ENCODE measurements at places on chromosomes 11 and 22.

- DNase-seq, result no peak
These were observed 300.0 kb upstream of the DDI1 start for GRCh38 chr11:103736315-103737036.

GRCh38 chr22:28029201-28029948, 110.3 kb upstream of the PITPNB start:
- DNase-seq, result peak; percentile 51

DNA sequence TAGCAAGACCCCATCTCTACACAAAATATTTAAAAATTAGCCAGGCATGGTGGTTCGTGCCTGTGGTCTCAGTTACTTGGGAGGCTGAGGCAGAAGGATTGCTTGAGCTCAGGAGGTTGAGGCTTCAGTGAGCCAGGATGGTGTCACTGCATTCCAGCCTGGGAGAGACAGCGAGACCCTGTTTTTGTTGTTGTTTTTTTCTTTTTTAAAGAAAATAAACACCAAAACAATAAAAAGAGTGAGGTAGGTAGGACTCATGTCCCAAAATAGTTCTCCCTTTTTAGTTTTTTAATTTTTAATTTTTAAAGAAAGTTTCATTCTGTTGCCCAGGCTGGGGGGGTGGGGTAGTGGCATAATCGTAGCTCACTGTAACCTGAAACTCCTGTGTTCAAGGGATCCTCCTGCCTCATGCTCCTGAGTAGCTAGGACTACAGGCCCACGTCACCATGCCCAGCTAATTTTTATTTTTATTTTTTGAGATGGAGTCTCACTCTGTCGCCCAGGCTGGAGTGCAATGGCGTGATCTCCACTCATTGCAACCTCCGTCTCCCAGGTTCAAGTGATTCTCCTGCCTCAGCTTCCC, 25.5 kb upstream of the MALAT1 start:
- DNase-seq, result no peak

- DNase-seq, result no peak
These were observed 63.2 kb upstream of the DEUP1 start for GRCh38 chr11:93267383-93267782.

GRCh38 chr22:46731246-46732040, 6.6 kb downstream of the CERK start:
- DNase-seq, result no peak

- no peak for DNase-seq
These were observed 73.1 kb downstream of the ELP4 start for GRCh38 chr11:31582697-31583096.

DNA sequence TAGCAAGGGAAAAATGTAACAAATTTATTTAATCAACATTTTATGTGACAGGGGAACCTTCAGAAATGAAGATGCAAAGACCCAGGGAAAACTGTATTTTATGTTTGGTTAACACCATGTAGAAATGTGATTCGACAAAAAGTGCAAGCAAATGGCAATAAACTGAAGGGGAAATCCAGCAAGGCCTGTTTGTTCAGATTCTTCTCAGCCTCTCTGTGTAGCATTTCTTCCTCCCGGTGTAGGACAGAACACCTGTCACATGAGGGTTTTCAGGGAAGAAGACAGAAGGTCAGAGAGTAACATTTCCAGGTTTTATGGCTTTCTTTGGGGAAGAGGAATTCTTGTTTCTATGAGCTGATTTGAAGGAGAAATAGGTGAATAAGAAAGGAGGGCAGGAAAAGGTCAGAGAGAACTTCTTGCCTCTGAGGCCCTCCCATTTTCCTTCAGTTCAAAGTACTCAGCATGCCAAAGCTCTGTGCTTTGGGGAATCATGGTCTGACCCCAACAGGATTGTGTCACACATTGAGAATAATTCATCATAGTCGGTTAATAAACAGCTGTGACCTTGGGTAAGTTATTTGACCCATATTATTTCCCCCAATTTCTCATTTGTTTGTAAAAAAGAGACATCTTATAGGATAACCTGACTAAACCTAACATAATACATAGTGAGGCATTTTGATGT, 45.5 kb upstream of the ME3 start:
- no peak for DNase-seq

GRCh38 chr11:94201004-94201465, 72.4 kb downstream of the PANX1 start:
- no peak for DNase-seq

- DNase-seq, result peak; percentile 19
These were observed 10.9 kb downstream of the MICAL3 start for GRCh38 chr22:18013436-18013835.

GRCh38 chr11:925496-926301, at the start of gene AP2A2:
TSS of gene AP2A2 (plus strand) at chr11:925870. CDS start at chr11:926022, 152 bp downstream.
- peak; percentile 93 for DNase-seq

- DNase-seq, result no peak
These were observed 48.4 kb upstream of the DBX1 start for GRCh38 chr11:20208622-20209111.

DNA sequence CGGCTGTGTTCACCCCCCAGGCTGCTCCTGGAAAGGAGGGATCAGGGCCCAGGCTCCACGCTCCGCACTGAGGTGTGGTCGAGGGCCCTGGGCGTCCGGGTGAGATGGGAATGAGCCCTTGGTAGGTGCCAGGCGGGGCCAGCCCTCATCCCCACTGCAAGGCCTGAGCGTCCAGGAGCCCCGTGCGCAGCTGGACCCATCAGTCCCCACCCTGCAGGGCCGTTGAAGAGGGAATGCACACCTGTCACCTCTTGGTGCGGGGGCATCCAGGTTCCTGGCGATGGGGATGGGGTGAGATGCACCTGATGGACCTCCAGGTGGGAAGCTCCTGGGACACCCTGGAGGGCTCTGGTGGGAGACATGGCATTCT, 72.2 kb downstream of the KCNQ1 start:
- DNase-seq, result peak; percentile 47

- no peak for DNase-seq
These were observed 13.8 kb upstream of the FBLN1 start for GRCh38 chr22:45488764-45489370.

DNA sequence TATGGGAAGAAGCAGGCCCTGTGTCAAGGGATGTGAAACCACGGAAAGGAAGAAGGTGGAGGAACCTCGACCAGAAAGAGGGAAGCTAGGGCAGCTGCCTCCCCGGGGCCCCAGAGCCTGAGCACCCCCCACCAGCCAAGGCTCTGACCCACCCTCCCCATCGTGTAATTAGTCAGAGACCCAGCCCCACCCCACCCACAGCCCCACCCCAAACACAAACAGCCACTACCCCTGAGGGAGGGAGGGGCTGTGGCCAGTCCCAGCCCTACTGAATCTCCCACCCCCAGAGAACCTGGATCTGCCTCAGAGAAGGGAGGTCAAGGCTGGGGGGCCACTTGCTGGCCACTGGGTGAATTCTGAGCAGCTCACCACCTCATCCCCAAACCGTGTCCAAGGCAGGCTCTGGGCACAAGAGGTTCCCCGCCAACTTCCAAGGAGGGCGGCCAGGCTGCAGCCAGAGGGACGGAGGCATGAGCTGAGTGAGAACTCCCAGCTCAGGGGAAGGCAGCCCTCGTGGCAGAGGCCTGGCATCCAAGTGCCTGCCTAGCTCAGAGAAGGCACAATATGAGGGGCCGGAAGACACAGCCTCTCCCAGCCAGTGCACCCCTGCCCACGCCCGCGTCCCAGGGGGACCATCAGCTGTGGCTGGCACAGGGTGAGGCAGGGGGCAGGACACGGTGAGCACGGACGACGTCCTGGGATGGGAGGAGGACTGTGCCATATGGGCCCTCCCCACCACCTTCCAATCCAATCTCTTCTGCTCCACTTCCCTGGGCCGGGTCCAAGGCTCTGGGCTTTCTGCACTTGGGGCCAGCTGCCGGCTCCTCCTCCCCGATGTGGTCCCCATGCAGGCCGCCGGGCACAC, 2.7 kb downstream of the PLXNB2 start:
- no peak for DNase-seq

GRCh38 chr22:23070418-23071229, at the start of gene GNAZ:
TSS of gene GNAZ (plus strand) at chr22:23070519. CDS start at chr22:23095696, 25,177 bp downstream.
- peak; percentile 70 for DNase-seq

DNA sequence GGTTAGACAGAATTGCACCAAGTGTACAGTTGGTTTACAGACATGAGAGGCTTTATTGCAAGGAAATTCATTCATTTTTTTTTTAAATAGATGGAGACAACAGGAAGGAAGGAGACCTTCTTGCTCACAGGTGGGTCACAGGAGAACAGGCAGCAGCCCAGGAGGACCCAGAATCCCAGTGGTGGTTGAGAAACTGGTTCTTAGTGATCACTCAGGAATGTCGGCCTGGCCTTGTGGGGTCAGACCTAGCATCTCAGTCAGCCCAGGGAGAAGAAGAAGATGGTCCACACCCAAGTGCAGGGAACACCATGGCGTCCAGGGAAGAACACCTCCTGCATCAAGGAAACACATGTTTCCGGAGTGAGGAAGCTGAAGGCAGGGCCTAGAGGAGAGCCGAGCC, 849 bp downstream of the KRTAP5-11 start:
- DNase-seq, result no peak

DNA sequence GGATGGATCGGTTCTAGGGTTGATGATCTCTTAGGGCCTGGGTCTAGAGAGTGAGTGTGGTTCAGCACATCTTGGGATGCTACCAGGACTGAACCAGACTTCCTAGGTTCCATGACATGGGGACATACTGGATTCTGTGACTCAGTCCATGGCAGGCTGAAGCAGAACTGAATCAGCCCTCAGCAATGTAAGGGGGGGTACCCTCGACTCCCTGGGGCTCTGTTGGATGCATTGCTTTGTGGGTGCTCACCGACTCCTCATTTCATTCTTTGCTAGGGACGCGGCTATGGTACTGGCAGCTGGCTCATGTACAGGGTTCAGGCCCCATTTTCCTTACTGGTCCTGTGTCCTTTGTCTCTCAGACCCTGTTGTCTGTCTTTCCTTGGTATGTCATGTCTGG, 733 bp upstream of the GRAMD1B start:
- no peak for DNase-seq

DNA sequence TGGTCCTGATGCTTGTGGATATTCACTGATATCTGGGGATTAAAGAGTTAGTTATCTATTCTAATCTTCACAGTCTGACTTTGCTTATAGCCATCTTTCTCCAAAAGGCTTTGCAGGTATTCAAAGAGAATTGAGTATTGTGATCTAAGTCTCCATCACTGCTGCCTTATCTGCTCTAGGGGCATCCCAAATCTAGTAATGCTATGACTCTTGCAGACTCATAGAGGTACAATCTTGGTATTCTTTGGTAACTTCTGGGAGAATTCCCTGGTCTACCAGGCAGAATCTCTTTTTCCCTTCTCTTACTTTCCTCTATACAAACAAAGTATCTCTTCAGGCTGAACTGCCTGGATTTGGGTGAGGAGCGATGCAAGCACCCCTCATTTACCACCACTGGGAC, 746.3 kb downstream of the JRKL start:
- DNase-seq, result no peak

Measured in sciatic nerve (tissue), 2 donors.